Mesenteric fat pad (tissue), 1 donor: ENCODE measurements at places on chromosomes 7 and 10. TPM values are rescaled to one million over a fixed set of nuclear protein-coding genes. Genes with fewer than 3 reads are reported as not detected.

DNA sequence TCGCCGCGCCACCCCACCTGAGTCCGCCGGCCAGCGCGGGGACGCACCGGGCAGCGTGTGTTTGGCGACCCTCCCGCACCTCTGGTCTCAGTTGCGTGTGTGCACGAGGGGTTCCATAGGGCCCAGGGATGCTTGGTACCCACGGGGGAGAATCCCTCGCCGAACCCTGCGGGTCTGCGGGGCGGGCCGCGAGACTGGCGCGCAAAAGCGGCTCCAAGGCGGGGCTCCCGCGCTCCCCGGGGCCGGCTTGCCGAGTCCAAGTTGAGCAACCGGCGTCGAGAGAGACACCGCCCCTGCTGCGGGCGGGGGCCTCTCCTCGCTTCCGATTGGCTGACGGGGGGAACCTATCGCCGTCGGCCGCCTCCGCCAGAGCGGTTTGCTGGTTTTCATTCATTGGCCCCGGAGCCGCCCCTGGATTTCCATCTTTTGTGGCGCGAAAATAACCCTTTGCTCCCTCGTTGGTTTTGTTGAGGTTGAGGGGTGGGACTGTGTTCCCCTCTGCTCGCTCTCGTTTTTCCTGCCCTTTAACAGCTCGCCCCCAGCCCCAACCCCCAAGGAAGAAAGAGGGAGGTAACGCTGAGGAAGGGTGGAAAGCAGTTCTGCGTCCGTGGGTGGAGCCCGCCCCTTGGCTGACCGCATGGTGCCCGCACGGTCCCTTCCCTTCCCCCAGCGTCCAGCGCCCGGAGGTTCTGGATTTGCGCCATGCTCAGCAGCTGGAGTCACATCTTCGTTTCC lies 4.0 kb upstream of the IGF2BP3 start:
- peak; percentile 94 for DNase-seq

- DNase-seq = no peak
Measured at GRCh38 chr10:133335246-133336117, 1.2 kb downstream of the CALY start.

GRCh38 chr10:130136226-130137089 lies at the start of gene GLRX3:
TSS of gene GLRX3 (plus strand) at chr10:130136391. CDS start at chr10:130136421, 30 bp downstream.
- peak; percentile 97 for DNase-seq

DNA sequence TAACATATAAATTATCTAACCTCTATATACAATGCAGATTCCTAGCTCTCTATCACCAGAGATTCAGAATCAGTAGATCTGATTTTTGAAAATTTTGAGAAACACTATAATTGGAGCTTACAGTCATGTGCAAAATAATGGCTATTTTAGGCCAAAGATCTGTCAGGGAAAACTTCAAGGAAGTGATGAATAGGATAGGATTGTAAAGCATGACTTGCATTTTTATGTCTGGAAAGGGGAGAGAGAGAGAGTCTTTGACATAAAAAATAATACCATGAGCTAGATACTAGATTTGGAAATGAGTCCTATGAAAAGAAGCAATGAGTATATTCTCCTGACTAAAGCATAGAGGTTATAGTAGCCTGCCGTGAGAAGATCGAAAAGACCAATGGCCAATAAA lies 181.1 kb downstream of the SDHAF3 start:
- no peak for DNase-seq

DNA sequence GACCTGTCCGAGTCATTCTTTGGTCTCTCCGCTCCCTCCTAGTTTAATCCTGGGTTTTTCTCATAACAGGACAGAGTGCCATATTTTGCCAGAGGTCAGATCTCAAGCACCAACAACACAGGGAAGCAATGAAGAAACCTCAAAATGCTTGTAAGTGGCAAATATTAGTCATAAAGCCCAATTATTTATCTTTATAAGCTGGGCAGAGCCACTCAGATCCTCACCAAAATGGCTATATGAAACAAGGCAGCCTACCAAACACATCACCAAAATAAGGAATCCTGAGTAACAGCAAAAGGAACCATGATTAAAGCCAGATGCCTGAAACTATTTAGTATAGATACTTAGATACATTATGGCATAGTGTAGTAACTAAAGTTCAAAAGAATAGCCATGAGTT lies 4.7 kb downstream of the ECD start:
- no peak for DNase-seq

DNA sequence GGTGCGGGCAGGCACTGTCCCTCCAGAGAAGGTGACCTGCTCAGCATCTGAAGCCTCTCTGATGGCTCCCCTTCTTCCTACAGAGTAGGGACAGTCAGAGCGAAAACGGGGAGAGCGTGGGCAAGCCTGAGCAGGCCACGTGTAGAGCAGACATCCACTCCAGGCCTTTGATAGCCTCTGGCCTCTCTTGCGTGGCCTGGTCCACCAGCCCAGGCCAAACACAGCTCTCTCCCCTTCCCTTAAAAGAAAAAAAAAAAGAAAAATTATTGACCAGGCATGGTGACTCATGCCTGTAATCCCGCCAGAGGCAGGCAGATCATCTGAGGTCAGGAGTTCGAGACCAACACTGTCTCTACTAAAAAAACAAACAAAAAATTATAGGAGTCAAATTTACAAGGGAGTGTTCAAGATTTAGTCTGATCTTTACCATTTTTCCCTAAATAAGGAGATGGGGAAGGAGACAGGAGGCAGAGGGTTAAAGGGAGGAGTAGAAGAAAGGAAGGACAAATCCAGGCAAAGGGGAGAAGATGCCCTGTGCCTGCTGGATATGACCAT lies 84.8 kb downstream of the PLXNA4 start:
- DNase-seq = no peak

DNA sequence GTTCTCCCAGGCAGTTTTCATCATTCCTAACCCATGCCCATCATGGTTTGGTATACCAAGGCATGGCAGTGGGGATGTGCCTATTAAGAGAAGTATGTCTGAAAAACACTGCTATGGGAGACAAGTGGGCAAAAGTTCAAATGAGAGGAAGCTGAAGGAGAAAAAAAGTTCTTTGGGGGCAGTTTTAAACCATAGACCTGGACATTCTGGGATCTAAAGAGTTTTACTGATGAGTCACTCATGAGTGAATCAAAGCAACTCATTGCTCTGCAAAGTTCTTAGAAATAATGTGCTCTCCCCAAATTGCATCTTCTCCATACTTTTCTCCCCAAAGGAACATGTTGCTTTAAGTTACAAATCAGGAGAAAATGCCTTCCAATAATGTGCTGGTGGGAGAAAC lies 256.9 kb upstream of the MTPN start:
- no peak for DNase-seq

DNA sequence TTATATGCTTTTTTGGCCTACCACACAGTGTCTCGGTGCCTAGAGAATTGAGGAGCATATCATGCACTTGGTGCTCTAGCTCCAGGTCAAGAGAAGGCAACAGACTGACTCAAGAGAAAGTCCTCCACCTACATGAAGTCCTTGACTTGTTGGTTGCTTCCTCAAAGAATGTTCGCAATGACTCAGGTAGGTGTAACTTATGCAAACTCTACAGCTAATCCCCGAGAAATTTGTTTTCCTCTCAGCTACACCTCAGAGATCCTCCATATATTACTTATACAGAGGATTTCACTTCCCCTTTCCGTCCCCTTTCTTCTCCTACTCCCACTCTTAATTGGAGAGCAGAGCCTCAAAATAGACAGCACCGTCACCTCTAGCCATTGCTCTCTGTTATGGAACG lies 1013.1 kb downstream of the KCNMA1 start:
- DNase-seq = no peak

DNA sequence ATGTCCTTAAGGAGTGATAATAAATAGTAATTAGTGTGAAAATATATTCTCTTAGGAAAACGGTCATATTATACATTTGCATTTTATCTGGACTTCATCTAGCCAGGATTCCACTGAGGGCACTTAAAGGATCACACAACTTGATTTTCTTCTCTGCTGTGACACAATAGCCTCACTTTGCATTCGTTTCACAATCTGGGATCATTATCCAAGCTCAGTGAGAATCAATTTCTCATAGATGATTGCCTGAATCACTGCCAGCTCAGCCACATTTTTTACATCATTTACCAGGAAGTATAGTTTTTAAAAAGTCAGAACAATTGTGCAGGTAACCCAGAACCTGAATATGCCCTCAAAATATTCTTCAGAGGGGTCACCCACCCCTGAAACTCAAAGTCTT lies 68.9 kb downstream of the PTPRZ1 start:
- no peak for DNase-seq

The HTR7 gene
- total RNA-seq = 0.74 TPM

The FAM241B gene
- total RNA-seq = 2.6 TPM

The PROSER2 gene
- total RNA-seq = 9.1 TPM
